ENCODE measurements at places on chromosomes 12 and 14.

DNA sequence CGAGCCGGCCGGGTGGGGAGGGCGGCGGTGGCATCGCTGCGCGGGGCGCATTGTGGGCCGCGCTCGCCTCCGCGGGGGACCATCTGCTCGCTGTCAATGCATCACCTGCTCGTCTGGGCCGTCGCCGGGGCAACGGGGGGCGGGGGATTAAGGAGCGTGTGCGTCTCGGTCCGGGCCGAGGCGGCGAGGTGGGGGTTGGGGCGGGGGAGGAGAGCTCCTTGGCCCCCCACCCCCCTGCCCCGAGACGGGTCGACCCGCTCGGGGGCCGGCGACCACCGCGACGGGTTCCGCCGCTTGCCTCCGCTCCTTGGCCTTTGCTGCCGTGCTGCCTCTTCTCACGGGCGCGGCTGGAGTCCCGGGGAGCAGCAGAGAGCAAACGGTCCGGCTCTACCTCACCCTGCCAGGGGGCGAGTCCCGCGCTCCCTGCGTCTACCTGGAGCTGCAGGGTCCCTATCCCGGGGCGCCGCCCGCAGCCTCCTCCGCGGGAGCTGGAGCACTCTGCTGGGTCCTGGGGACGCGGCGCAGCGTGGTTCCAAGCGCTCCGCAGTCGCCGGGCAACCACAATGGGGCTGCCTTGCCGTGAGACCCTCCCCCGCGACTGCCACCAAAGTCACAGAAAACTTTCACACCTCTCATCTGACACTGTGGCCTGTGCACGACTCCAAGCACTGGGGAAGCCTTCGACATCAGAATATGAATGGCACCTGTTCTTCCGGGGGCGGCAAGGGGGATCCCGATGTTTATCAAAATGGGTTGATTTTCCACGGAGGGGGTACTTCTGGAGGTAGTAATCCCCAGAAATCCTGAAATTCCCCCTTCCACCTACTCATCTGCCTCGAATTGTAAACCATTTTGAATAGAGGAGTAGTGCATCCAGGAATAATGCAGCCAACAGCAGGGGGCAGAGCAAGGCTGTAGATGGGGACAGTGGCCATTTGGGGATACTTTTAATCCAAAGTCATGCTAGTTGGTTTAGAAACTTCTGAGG, at the start of gene C12orf42:
TSS of gene C12orf42 (minus strand) at position 500 of the 988 bp plus-strand sequence. CDS start 17,542 bp downstream, outside the sequence.
- DNase-seq: peak; percentile 94

GRCh38 chr12:11130999-11131398, 3.4 kb downstream of the TAS2R30 start:
- DNase-seq: no peak

- DNase-seq: no peak
Observed at GRCh38 chr12:68140556-68140955, 19.0 kb downstream of the IFNG start.

GRCh38 chr12:78931466-78931990, 67.0 kb downstream of the SYT1 start:
- no peak for DNase-seq

DNA sequence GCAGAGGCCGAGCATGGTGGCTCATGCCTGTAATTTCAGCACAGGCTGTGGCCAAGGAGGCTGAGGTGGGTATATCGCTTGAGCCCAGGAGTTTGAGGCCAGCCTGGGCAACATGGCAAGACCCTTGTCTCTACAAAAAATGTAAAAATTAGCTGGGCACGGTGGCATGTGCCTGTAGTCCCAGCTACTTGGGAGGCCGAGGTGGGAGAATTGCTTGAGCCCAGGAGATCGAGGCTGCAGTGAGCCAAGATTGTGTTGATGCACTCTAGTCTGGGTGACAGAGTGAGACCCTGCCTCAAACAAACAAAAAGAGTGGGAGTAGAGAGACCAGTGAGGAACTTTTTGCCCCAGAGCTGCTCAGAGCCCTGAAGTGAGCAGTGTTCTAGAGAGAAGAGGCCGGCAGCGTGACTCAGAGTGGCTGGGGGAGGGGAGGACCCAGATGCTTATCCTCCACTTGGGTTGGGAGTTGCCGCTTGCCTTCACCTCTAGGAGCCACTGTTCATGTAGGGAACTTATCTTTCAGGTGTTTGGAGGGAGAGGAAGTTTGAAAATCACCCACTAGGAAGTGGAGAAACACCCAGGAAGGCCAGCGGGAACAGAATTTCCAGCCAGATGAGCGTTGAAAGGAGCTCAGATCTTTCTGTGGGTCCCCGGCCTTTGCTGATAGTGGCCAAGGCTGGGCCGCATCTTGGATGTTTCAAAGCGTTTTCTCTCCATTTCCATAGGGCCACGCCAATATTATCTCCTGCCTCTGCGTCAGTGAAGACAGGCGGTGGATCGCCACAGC, 15.3 kb downstream of the CFAP251 start:
- DNase-seq: peak; percentile 94

DNA sequence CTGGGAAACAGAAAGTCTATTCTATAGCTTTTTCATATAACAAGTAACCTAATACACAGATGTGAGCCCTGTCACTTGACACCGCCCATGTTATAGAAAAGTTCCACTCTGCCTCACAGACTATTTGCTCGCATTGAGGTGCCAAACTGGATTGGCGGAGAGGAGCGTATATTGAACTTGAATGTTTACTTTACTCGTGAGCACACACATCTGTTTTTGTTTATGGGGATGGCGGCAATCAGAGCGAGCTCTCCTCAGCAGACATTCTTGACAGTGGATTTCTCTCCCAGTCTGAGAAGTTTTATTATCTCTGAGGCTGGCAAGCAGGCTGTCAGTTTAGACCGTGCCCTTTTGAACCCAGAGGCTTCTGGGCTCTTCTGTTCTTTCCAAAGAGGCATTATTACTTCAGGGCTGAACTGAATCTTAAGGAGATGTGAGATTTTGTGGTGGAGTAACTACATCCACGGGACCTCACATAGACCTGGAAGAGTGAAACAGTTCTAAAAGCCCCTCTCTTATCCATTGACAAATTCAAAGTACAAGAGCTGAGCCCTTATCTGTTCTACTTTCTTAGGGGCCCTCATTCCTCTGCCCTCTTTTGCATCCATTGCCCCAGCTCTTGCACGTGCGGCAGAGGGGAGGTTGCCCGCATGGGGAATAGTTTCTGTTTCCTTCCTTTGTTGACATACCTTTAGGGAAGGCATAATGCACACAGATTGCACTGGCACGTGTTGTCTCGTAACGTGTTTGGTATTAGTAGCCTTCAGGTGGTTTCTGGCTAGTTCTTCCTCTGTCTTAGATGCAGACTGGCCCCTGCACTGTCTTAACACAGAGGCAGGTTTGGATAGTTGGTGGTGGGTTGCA, 68.2 kb downstream of the DRAM1 start:
- DNase-seq: no peak

DNA sequence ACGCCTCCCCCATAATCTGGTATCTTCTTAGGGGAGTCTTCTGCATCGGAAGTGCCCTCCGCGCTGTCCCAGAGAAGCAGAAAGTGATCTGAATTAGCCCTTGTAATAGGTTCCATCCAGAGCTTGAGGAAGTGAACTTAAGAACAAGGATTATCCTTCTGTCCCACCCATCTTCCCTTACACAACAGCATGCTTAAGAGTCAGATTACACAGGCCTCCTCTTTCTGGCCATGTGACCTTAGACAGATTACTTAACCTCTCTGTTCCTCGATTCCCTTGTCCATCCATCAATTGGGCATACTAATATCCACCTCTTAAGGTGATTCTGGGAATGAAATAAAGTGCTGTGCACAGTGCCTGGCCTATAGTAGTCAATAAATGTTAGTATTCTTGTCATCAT, 11.4 kb downstream of the CABP1 start:
- no peak for DNase-seq

DNA sequence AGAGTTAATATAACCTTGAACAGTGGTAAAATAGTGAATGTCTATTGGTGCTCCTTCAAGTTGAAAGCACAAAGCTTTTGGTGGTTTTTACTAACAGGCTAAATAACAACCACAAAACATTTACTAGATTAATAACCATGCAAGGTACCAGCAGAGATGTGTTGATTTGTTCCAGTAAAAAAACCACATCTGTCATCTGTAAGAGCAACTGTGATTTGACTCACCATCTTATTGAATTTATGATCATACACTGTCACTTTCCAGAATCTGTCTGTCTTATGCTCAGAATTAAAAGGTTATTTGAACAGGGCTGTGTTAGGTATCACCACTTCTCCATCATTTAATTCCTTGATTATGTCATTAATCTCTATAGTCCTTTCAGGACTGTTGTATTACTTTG, 107.0 kb upstream of the PTHLH start:
- DNase-seq: no peak

GRCh38 chr12:88391556-88391955, 188.7 kb downstream of the KITLG start:
- DNase-seq: no peak

DNA sequence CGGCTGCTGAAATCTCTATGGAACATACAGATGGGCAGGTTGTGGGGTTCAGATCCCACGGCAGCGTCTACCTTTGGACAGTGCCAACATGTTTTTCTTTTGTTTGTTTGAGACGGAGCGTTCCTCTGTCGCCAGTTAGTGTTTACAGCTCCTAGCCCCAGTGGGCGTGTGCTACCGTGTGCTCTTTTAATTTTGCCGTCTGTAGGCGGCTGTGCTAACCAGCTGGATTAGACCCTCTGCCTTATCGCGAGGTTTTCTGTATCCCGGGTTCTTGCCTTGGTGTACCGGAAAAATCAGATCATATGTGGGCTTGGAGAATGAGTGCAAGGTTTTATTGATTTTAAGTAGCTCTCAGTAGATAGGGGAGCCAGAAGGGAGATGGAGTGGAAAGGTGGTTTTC, 9.8 kb upstream of the GALNT6 start:
- peak; percentile 40 for DNase-seq

DNA sequence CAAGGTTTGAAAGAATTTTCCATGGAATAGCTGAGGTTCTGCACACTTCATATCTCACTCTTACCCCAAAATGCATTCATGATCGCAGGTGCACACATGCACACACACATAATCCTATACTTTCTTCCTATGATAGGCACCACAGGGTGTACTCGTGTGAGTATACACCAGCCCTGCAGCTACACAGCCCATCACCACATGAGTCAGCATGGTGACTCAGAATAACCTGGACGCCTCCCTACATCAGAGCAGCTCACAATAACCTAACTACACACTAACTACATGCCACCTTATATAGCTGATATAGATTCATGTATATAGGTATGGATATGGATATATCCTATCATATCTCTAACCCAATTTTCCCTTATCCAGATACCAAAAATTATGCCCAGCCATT, 850.2 kb upstream of the TMEM132C start:
- no peak for DNase-seq

GRCh38 chr12:120091371-120092090, 25.0 kb downstream of the RAB35 start:
- DNase-seq: no peak

GRCh38 chr14:84541018-84541417, 988.9 kb upstream of the FLRT2 start:
- DNase-seq: no peak

DNA sequence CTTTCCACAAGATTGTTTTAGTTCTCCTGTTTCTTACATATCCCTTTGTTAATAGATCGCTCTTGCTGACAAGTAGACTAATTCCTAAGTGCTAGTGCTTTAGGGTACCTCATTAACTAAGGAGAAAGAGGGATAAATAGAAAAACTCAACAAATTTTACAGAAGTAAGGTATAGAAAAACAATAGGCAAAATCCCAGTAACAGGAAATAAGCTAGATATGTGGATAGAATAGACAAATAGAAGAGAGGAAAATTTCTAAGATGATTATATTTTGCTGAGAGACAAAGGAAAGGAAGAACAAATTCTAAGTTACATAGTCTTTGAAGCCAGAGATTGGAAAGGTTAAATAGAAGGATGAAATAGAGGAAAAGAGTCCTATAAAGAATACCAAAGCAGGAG, 1.0 kb downstream of the CD69 start:
- no peak for DNase-seq

- no peak for DNase-seq
Observed at GRCh38 chr12:116202940-116203339, 74.6 kb downstream of the MED13L start.

DNA sequence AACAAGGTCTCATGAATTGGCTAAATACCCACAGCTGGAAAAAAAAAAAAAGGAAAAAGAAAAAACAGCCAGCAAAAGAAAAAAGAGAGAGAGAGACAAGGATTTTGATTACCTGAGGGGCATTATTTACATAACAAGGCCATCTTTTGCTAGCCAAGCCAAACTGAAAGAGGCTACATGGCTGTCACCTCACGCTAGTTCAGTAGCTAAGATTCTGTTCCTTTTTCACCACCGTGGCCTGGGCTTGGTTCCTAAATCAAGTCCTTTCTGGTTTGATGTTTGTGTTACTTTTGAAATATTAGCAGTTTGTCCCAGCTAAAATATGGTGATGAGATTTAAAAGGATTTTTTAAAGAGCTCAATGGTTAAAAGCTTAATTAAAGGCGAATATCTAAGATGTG, 2.0 kb upstream of the SDS start:
- peak; percentile 40 for DNase-seq

DNA sequence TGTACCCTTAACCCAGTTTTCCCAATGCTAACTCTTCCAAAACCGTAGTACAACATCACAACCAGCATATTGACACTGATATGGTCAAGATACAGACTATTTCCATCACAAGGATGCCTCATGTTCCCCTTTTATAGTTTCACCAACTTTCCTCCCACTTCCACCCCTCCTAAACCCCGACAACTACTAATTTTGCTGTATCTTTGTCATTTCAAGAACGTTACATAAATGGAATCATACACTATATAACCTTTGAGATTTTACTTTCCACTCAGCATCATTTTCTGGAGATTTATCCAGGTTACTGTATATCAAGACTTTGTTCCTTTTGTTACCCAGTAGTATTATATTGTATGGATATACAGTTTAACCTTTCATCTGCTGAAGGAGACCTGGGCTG, 88.9 kb downstream of the MED13L start:
- no peak for DNase-seq

DNA sequence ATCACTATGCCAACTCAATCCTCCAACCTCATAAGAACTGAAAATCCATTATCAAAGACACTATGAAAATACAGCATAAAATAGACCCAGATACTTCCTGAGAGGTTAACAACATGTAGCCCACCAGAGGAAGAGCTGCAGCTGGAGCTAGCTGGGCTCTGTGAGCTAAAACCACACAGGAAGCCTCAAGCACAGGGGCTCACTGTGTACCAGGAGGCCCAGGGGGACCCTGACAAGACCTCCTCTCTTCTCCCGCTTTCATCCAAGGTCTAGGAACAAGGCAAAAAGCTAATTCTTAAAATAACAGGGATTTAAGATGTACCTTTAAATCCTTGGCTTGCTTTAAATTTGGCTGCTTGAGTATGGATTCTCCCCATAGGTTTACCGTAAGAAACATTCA, 53.6 kb downstream of the EIF2S3B start:
- DNase-seq: no peak

GRCh38 chr12:107320033-107320928, 226.9 kb upstream of the CRY1 start:
- DNase-seq: peak; percentile 92

- DNase-seq: peak; percentile 34
Observed at GRCh38 chr12:128091951-128092382, 175.0 kb upstream of the TMEM132C start.

- DNase-seq: no peak
Observed at GRCh38 chr12:41288142-41288811, 100.2 kb downstream of the PDZRN4 start.
